ENCODE measurements at places on chromosomes 3 and 15. TPM values are rescaled to one million over a fixed set of nuclear protein-coding genes. Genes with fewer than 3 reads are reported as not detected.

TGM4 gene
- total RNA-seq, result 0.06 TPM

IRAK2 gene
- 6.1 TPM for total RNA-seq

TMC3 gene
- 0.69 TPM for total RNA-seq

FEM1B gene
- total RNA-seq, result 128 TPM

MFAP1 gene
- total RNA-seq, result 25.6 TPM

TMEM108 gene
- total RNA-seq, result 12.5 TPM
